ENCODE measurements at places on chromosomes 5 and 9.

- no peak for DNase-seq
Observed at GRCh38 chr5:75524071-75524470, 12.4 kb downstream of the POLK start.

GRCh38 chr9:6212722-6213375, 2.8 kb upstream of the IL33 start:
- no peak for DNase-seq

DNA sequence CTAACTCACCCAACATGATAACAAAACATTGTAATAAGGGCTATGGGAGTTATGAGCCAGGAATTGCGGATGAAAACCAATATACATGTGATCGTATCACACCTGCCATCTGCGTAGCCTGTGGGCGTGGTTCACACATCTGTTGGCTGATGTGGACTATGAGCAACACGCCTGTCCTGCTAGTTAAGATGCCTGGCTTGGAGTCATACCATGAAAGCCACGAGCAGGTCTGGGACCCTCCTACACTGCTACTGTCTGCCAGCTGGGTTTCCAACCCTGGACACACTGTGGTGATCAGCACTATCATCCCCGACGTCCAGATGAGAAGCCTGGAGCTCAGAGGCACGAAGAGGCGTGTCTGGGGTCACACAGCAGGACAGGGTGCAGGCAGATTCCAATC, 40.2 kb downstream of the STK10 start:
- no peak for DNase-seq

DNA sequence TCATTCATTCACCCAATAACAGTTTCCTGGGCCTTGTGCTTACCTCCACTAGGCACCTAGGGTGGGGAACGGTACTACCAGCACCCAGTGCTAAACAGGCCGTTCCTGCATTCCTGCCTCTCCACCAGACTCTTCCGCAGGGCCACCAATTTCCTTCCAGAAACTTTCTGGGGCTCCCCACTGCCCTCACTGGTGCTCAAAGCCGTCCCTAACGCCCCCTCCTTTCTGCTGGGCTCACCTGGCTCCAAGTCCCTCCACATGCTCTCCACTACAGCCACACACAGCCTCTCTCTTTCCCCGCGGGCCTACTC, 1.4 kb downstream of the PHF19 start:
- no peak for DNase-seq

DNA sequence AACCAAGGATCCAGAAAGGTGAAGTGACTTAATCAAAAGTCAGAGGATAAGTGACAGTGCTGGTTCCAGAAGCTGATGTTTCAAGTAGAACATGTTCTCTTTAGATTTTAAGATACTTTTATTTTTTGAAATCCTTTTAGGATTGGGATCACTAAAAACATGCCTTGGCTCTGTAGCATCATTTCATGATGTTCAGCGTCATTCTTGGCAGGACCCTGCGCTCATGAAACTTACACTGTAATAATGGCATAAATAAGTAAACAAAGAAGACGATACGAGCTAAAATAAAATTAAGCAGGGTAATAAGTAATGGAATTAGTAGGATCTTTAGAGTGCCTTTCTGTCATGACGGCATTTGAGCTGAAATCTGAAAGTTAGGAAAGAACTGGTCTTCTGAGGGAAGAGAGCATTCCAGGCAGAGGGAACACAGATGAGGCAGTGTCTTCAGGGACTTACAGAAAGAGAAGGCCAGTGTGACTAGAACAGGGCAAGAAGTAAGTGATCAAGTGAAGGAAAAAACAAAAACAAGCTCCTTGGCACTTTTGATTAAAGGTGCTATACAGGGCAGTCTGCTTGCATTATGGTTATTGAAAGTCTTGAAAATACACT, 19.9 kb downstream of the CTNNA1 start:
- no peak for DNase-seq

GRCh38 chr5:83817591-83817990, 96.9 kb upstream of the HAPLN1 start:
- no peak for DNase-seq

GRCh38 chr5:8949908-8950307, 596.0 kb downstream of the SEMA5A start:
- DNase-seq, result no peak

DNA sequence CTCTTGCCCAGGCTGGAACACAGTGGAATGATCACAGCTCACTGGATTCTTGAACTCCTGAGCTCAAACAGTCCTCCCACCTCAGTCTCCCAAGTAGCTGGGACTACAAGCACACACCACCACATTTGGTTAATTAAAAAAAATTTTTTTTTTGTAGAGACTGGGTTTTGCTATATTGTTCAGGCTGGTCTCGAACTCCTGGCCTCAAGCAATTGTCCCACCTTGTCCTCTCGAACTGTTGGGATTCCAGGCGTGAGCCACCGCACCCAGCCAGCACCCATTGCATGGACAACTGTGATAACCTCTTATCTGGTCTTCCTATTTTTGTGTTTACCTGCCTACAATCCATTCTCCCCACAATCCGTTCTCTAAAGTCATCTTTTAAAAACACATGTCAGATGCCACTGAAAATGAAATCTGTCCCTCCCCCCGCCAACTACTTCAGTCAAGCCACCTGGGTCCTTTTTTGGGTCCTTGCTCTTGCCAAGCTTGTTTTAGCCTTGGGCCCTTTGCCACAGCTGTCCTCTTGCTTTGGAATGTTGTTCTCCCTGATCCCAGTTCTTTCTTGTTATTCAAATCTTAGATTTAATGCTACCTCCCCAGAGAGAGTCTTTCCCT, 250.5 kb downstream of the PIK3R1 start:
- DNase-seq, result no peak

DNA sequence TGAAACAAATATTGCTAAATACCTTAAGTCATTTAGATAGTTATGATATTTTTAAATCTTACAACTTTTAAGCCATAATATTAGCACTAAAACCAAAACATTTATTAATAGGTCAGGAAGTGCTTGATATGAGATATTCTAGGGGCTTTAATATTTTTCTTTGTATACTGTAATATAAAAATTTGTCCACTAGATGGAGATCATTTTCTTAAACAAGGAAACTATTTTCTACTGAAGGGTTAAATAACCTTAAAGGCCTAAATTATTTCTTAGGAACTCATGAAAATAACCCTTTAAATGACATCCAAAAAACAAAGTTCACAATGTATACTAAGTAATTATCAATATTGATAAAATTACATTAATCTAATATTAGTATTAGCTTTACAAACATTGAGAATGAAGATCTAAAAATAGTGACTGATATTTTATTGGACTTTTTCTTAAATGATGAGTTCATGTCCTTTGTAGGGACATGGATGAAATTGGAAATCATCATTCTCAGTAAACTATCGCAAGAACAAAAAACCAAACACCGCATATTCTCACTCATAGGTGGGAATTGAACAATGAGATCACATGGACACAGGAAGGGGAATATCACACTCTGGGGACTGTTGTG, 635.7 kb downstream of the RAB3C start:
- no peak for DNase-seq

DNA sequence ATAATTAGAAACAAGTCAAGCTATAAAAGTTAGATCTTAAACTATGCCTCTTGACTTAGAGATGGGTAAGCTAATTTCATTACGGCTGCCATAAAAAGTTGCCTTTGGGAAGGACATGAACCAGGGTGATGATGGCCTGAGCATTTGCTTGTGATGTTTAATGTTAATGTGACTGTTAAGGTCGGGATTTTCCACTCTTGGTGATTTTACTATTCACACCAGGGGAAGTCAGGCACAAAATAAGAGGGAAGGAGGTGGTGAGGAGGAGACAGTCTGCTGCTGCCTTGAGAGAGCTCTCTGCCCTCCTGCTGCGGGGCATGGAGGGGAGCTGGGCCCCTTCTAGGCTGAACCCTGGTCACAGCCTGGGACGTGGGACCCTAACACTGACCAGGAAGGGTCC, 34.4 kb downstream of the AHRR start:
- DNase-seq, result no peak

- no peak for DNase-seq
Observed at GRCh38 chr5:178213748-178214151, 9.4 kb downstream of the HNRNPAB start.

GRCh38 chr5:139767960-139768359, 27.6 kb upstream of the PSD2 start:
- no peak for DNase-seq

DNA sequence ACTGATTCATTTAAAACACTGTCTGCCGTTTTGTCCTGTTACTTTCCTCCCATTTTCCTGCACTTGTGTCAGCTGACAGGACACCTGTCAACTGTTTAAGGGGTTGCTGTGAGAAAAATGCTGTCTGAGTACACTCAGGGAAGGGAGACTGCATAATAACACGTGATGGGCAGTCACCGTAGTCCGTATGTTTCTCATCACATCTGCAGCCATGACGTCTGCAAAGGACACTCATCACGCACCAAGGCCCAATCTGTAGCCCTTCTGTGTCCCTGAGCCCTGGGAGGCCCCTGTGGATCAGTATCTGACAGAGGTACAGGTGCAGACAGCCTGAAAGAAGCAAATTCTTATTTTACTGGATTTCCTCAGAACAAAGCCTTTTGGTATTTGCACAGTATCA, 396.3 kb downstream of the YTHDC2 start:
- no peak for DNase-seq

- no peak for DNase-seq
Observed at GRCh38 chr5:9015937-9016270, 530.0 kb downstream of the SEMA5A start.

DNA sequence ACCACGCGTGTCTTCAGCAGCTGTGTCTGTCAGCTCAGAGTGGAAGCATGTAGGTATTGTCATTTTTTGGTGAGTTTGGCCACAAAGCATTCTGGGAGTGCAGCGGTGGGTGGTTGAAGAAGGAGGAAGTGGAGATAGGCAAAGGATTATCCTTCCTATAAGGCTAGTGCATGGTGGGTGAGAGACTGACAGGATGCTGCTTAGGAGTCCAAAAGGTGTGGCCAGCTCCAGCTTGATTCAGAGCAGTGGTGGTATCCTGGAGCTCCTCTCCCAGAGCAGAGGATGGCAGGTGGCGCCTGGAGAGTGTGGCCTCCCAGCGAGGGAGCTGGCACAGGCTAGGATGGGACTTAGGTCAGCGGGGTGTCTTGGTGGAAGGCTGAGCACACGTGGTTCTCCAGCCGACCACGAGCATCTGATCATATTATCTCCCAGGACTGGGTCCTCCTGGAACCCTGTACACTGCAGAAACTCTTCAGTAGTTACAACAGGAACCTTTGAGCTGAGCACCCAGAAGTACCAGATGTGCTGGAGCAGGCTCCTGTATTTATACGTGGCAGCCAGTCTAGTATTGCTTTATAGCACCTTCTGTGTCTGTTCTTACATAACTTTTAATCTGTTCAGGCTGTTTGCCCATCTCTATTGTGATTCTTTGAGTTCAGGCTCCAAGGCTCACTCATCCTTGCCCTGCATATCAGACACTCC, 29.6 kb downstream of the MAML1 start:
- DNase-seq, result no peak

- DNase-seq, result no peak
Observed at GRCh38 chr9:135850737-135851136, 56.6 kb downstream of the CAMSAP1 start.

GRCh38 chr5:65796751-65797316, 74.8 kb downstream of the NLN start:
- DNase-seq, result no peak

- no peak for DNase-seq
Observed at GRCh38 chr5:159873680-159874079, 42.6 kb upstream of the ADRA1B start.

DNA sequence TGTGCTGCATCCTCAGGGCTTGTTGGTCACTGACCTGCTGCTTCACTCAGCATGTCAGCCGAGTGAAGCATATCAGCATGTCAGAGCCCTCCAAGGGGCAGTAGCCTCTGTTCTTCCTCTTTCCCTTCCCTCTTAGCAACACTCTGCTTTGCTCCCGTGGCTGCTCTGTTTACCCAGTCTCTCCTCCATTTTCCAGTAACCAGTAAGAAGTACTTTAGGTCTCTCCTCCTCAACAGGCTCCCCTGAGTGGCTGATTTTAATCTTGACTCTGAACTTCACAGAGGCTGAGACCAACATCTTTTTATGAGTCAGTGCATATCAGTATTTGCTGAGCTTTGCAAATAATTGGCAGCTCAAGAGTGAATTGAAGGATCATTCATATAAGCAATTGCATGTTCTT, 18.6 kb upstream of the ADRB2 start:
- DNase-seq, result no peak

GRCh38 chr9:96163712-96164111, 138.3 kb downstream of the HSD17B3 start:
- DNase-seq, result no peak

- no peak for DNase-seq
Observed at GRCh38 chr5:81718300-81718699, 32.6 kb downstream of the SSBP2 start.

- peak; percentile 93 for DNase-seq
Observed at GRCh38 chr9:109816490-109816889, 36.5 kb downstream of the PALM2AKAP2 start.

- DNase-seq, result no peak
Observed at GRCh38 chr5:177353093-177353492, 1.6 kb upstream of the LMAN2 start.

GRCh38 chr5:64502196-64502595, 3.6 kb upstream of the RGS7BP start:
- DNase-seq, result no peak

GRCh38 chr9:90929626-90930025, 128.0 kb downstream of the SYK start:
- no peak for DNase-seq

DNA sequence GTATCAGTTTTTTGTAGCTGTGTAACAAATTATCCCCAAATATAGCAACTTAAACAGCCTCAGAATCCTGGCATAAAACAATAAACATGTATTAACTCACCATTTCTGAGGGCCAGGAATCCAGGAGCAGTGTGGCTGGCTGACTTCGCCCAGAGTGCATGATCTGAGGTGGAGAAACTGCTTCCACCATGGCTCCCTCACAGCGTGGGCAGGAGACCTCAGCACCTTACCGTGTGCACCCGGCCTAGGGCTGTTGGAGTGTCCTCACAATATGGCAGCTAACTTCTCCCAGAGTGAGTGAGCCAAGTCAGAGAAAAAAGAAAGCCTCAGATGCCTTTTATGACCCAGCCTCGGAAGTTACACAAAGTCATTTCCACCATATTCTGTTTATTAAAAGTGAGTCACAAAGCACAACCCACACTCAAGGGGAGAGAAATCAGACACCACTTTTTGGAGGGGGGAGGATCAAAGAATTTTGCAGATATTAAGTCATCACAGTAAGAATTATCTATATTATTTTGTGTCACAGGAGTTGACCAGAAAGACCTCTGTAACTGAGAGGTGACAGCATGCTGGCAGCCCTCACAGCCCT, 59.6 kb downstream of the TSTD2 start:
- no peak for DNase-seq

GRCh38 chr5:124130816-124131215, 615.6 kb downstream of the ZNF608 start:
- no peak for DNase-seq

DNA sequence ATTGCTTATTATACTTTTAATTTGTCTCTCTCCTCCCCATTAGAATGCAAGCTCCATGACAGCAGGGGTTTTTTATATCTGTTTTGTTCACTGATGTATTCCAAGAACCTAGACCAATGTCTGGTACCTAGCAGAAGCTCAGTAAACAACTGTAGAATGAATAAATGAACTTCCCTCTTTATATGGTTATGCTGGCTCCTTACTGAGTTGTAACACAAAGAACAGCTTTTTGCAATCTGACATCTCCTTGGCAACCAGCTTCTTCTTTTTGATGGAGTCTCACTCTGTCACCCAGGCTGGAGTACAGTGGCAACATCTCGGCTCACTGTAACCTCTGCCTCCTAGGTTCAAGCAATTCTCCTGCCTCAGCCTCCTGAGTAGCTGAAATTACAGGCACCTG, 13.6 kb downstream of the TRMO start:
- DNase-seq, result no peak

All from amniotic stem cell (primary cell).